ENCODE measurements at places on chromosomes 2 and 18.

DNA sequence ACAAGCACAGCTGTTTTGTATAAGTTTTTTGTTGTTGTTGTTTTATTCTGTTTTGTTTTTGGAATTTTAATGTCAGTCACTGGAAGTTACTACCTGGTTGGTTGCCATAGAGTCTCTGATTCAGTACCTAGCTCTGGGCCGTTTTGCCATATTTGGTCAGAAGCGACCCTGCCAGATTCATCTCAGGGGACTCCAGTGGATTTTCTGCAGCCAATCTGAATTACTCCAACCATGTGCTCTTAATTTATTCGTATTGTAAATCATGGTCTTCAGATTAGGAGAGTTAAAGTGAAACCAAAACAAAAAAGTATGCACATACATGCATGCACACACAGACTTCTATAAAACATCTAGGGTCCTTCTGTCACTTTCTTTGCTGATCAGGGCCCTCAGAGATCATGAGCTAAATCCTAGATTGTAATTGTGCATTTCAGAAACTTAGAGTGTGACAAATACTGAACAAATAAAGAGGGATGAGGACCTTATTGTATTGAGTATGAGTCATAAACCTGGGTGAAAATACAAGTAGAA lies 317.4 kb upstream of the UBE2E3 start:
- no peak for DNase-seq

- no peak for DNase-seq
Measured at GRCh38 chr2:108586631-108587030, 52.4 kb downstream of the LIMS1 start.

DNA sequence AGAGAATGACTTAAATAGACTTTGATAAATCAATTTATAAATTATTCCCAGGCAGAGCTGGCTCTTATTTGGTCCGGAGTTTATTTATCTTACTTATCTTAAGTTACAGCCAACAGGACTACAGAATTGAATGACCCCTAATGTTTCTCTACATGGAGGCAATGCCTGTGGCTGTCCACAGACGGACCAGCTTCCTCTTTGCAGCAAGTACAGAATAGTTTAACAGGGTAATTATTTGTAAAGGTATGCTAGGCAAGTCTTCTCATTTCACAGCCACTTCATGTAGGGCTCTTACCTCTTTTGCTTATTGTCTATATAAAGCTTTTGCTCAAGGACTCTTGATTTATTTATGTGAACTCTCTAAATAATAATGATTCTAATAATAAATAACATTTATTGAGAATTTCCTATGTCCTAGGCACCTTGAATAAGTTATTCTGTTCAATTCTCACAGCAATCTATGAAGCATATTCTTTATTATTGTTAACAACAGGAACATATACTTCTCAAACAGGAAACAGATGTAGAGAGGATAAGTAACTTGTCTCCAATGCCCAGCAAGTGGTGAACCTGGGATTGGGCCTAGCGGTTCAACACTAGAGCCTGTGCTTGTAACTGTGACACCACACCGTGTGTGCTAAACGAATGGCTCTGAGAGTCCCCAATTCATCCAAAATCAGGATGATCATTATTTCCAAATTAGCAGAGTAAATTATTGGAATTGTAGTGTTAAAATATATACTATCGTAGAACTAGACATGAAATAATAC lies 58.8 kb upstream of the NXPH2 start:
- DNase-seq: no peak

- DNase-seq: no peak
Measured at GRCh38 chr2:165058476-165059265, 103.3 kb upstream of the SLC38A11 start.

DNA sequence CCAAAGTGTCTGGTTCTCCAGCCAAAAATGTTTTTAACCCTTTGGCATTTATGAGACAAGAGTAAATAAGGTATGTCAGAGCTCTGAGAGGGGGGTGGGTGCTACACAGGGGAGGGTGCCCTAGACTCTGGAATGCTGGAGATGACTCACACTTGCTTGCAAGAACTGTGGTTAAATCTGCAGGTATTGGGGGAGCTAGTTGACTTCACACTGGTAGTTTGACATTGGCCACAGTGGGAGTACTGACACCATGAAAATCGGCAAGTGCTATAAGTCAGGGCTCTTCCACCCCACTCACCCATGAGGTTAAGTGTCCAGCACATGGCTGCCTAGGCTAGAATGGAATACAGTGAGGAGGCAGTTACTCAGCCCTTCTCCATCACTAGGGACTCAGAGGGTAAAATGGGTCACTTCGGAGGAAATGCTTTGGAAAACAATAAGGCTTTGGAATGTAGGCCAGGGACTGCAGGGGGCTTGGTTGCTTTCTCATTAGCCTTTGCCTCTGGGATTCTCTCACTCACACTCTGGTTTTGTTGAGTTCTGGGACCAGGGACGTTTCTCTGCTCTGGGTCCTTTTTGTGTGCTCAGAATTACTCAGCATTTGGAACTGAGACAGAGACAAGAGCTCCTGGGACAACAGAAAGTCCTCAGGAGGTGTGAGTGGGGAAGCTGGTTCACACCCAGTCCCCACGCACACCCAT lies 91.6 kb downstream of the ACKR3 start:
- DNase-seq: no peak

DNA sequence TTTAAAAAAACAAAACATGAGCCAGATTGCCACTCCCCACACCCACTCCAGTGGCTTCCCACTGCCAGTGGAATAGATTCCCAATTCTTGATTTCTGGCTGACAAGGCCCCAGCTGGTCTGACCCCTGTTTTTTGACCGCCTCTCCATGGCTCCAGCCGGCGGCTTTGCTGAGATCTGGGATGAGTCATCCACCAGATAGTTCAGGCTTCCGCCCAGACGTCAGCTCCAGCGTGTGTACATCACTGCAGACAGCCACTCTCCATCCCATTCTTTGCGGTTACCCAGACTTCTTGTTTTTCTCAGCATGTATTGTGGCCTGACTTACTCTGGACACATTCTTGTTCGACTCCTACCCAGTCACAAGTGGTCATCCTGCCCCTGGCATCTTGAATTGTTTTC lies 227.9 kb downstream of the GBX2 start:
- no peak for DNase-seq

DNA sequence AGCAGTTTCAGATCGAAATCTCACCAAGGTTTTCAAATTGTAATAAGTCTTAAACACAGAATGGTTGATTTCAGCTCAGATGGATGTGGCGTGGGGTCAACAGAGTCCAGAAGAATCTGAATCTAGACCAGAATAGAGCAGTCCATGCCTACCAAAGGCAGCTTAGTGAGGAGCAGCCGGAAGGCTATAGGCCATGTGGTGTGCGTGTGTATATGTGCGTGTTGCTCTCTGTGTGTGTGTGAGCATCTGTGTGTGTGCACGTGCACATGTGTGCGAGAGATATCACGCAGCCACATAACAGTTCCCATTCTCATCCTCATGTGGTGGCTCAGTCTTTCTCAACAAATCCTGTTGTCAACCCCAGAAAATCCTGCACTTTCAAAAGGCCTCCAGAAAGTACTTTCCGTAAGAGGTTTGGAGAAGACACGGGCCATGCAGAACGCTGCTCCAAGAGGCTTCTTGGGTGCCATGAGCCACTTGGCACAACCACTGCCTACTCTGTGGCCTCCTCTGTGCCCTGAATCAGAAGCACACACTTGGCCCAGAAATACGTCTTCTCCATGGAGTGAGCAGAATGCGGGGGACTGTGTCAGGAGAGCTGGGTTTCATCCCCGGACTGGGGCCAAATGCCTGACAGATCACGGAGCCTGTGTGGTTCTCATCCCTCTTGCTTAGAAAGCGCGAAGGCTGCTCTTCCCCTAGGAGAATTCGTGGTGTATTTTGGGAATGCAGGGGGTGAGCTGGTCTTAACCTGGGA lies 67.3 kb downstream of the ACKR3 start:
- no peak for DNase-seq

GRCh38 chr2:239469106-239469960 lies 68.5 kb upstream of the HDAC4 start:
- DNase-seq: no peak

DNA sequence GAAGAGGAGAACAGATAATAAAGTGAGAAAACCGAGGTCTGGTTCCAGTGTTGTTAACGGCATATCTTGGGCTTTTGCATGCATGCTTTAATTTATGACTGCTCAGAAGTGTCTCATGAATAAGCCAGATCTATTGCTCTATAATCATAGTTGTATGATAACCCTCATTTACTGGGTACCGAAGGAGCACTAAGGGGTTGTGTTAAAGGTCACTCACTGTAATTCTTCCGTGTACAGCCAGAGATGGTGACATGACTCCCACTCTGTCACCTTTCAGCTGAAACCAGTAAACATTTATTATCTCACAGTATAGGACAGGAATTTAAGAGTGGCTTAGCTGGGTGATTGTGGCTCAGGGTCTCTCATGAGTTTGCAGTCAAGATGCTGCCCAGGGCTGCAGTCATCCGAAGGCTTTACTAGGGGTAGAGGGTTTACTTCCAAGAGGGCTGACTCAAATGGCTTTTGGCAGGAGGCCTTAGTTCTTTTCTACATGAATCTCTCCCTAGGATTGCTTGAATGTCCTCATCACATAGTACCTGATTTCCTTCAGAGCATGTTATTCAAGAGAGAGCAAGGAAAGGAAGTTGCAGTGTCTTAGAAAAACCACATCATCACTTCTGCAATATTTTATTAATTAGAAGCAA lies 107.0 kb downstream of the NAB1 start:
- no peak for DNase-seq

DNA sequence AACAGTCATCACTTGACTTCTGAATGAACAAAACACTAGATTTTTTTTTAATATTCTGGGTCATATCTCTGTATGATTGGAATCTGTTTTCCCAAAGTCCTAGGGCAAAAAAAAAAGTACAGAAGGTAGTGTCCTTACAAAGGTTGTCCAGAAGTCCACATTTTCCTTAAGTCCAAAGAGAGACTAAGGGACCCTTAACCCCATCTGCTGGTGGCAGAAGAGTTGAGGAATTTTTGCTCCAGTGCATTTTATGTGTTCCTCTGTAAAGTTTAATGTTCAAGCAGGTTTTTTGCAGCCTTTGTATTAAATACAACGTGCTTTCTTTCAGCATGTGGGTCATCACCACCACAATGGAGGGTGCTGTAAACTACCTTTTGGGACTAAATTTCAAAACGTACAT lies 215.9 kb downstream of the SP3 start:
- no peak for DNase-seq

DNA sequence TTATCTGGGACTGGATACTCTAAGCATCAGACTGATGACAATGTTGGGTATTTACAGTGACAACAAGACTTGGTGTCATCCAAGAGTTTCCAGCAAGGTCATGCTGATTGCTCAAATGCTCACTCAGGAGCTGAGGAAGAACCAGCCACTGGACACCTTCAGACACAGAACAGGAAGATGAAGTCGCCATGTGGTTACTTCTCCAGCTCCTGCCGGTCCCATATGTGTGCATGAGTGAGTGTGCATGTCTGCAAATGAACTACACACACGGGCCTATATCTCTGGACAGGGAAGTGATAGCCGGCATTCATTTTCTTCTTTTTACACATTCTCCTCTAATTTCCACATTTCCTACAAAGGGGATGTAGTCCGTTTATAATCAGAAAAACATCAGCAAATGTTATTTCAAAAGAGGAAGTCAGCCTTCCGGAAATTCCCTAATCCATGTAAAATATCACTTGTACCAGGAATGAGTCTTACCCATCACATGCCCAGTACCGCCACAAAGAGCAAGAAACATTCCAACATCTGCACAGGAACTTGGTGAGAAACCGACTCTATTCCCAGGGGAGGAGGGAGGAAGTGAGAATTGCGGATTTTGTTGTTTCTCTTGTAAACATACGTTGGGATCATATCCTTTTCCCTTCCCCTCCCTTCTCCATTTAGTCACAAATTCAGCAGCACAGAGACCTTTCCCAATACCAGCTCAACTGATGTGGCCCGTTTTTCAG lies 10.8 kb downstream of the RFX8 start:
- no peak for DNase-seq

GRCh38 chr2:27980242-27980641 lies 89.7 kb downstream of the BABAM2 start:
- DNase-seq: no peak

DNA sequence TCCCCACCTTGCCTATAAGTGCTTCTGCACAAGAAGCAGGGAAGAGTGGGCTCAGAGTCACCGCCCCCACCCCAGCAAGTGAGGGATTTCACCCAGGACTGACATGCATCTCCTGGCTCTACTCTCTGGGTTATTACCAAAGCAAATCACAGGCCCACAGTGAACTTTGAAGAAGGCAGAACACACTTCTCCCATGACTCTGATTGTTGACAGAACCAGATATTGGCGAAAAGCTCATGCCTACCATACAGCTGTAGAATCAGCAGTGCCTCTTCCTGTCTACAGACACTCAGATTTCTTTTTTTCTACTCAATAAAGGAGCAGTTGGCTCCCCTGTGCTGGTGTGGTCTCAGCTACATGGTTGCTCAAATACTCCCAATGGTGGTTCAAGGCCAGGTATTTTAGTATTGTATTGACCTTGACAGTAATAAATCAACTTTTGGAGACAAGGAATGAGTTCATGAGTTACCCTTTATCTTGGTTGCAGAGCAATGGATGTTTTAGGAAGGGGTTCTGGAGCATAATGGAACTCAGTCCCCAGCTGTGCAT lies 512.9 kb upstream of the ID2 start:
- DNase-seq: no peak

- no peak for DNase-seq
Measured at GRCh38 chr2:198100346-198100745, 296.0 kb downstream of the PLCL1 start.
